Prostate gland (tissue), 2 donors: ENCODE measurements at places on chromosomes 7 and 10. TPM values are rescaled to one million over a fixed set of nuclear protein-coding genes. Genes with fewer than 3 reads are reported as not detected.

Gene PAPOLB
- total RNA-seq: not detected

- no peak for DNase-seq
Measured at GRCh38 chr10:58662314-58662713, 149.6 kb downstream of the BICC1 start.

GRCh38 chr7:101882595-101883564, 65.5 kb downstream of the CUX1 start:
- peak; percentile 97 for DNase-seq

DNA sequence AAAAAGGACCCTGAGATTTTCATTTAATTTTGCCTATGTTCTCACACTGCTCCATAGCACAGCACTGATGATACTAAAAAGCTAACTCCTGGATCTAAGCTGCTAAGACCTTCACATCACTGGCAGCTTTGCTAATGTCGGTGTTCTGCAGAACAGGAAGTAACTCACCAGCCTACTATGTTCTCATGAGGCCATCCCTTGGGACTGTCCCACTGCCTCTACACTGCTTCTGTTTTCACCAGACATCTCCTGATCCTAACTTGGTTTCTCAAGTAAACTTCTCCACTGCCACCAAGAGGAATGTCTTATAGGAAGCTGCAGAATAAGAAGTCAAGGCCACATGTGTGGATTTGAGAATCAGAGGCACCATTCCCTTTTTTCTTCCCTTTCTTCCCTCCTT, 15.1 kb downstream of the HTR7 start:
- no peak for DNase-seq

DNA sequence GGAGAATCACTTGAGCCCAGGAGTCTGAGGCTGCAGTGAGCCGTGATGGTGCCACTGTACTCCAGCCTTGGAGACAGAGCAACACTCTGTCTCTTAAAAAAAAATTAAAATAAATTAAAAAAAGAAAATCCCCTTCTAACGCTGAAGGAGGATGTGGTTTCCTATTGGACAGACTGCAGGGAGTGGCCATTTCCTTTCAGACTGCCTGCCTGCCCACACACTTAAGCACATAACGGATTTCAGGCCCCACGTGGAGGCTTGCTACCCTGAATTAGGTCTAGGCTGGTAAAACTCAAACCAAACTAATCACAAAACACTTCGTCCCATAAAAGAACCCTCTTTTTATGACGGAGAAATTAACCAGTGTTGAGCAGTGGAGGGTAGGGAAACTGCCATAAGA, 34.0 kb downstream of the GATA3 start:
- DNase-seq: no peak

DNA sequence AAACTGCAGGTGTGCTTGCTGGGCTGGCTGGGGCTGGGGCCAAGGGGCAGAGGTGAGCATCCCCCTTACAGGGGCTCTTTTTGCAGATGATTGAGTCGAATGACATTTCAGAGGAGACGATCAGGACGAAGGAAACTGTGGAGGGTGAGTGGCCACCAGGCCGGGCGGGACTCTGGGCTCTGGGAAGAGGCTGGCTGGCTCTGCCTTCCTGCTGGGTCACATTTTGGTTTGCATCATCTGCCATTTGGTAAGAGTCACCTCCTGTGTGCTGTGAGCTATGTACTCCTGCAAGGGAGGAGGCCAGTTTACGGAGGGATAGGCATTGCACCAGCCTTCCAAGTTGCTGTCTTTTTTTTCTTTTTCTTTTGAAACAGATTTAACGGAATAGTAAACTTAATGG, 73.0 kb upstream of the GTF2IRD1 start:
- DNase-seq: no peak

GRCh38 chr10:74051736-74052342, 53.9 kb downstream of the VCL start:
- no peak for DNase-seq

GRCh38 chr10:27601503-27601902, 97.4 kb downstream of the RAB18 start:
- DNase-seq: no peak

- no peak for DNase-seq
Measured at GRCh38 chr10:86294346-86295265, 72.0 kb downstream of the GRID1 start.

DNA sequence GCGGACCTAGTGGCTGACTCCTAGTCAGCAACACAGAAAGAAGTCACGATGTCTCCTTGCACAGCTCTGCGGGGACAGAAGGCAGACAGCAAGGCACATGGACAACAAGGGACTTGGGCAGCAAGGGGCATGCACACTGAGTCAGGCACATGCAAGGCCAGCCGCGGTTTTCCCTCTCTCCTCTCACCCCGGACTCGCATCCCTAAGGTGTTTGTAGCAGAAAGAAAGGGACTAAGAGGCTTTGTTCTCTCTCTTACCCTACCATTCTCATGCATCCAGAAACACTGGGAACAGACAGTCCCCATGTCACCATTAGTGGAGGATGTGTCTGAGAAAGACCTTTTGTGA, 193.3 kb upstream of the PHF14 start:
- no peak for DNase-seq

GRCh38 chr7:37408291-37409228, 40.1 kb downstream of the ELMO1 start:
- no peak for DNase-seq

DNA sequence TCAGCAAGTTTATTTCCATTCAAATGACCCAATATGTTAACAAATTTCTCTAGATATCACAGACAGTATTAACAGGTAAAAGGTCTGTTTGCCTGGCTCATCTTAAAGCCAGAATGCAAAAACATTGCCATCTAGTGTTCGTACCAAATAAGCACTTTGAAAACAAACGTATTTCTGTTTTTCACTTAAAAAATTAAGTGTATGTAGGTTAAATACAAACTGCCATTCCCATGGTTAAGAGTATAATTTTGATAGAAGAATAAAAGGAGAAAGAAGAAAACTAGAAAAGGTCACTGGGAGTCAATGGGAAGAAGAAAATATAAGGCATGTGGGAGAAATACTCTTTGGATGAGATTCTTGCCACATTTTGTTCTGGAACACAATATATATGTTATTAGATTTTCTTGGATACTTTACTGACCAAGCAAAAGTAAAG, 51.0 kb downstream of the ORC5 start:
- DNase-seq: no peak

DNA sequence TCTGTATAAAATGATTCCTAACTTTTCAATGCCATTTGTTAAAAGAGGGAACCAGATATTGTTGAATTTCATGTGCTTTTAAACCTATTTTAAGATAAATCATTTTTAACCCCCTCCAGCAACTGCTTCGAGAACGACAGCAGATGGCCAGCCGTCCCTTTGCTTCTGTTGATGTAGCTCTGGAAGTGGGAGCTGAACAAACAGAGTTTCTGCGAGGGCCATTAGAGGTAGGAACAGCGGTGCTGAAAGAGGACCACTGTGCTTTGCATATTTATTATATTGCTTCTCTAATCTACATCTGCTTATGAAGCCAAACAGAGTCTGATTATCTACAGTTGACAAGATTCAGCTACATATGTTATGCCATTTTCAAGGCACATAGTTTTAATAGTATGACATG, 545.9 kb downstream of the GFRA1 start:
- DNase-seq: no peak

DNA sequence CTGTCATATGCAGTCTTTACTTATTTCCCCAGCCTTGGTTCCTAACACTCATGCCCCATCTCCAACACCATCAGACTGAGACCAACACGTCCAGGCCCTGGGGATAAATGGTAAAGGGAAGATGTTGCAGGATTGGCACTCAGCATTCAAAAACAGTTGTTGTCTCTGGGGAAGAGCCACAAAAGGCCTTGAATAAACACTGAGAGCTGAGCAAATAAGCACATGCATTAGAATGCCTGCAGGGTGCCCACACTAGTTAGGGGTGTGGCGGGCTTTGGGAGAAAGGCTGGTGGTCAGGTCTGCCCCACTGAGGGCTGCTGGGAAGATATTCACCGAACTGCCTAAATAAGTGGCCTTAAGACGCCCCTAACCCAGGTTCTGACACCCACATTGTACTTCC, 391.0 kb downstream of the GFRA1 start:
- no peak for DNase-seq

Gene TWIST1
- total RNA-seq: 1.6 TPM

DNA sequence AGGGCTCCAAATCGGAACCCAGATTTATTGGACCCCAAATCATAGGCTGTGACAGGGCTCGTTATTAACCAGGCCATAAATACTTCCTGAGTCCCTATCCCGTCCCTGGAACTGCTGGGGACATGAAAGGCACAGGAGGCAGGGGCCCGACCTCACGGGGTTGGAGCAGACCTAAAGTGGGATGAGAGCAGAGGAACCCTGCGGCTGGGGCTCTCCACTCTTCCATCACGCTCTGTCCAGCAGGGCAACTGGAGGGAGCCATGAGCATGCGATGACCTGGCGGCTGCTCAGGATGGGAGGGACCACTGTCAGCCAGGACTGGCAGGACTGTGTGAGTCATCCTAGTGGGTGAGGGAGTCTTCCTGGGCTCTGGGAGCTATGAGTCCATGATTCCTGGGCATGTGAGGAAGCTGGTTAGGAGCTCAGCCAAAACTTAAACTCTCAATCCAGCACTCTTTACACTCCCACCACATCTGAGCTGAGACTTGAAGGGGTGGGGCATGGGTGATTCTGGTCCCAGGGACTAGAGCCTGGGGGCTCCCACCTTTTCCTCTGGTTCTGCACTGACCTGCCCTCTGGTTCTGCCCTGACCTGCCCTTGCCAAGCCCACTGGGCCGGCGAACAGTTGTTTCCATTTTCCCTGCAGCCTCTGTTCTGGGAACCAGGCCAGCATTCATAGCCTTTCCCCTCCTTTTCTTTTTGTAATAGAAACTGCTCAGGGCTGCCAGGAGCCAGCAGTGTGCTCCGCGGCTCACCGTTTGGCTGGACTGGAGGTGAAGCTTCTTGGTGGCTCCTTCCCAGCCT, 47.1 kb downstream of the SYPL1 start:
- DNase-seq: peak; percentile 90

- DNase-seq: no peak
Measured at GRCh38 chr7:145497911-145498525, 618.6 kb upstream of the CNTNAP2 start.

DNA sequence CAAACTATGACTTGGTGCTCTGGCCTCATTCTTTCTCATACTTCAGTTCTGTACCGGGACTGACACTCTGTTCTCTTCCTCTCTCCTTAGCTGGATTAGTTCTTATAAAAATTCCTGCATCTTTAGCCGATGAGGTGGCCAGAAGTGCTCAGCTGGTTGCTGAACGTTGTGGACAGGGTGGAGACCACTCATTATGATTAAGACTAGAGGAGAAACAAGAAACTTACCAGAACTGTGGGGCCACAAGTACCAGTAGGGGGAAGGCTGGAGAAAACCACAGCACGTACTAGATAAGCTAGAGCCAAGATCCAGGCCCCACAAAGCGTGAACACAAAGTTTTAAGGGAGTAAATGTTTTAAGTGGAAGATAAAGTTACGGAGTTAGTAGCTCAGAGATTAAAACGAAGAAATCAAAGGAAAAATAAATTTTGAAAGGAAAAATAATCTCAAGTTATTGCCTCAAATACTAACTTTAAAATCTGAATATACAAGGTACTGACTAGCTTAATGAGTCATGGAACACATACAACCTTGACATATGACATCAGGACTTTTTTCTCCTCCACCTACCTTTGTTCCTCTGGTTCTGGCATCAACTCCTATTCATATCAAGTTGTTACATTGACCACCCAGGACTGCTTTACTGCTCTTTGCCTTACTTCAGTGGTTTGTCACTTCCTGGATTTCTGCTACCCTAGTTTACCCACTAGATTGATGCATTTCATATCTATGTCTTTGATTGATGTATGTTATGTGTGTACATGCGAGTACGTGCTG, 469.0 kb downstream of the TFEC start:
- DNase-seq: no peak

DNA sequence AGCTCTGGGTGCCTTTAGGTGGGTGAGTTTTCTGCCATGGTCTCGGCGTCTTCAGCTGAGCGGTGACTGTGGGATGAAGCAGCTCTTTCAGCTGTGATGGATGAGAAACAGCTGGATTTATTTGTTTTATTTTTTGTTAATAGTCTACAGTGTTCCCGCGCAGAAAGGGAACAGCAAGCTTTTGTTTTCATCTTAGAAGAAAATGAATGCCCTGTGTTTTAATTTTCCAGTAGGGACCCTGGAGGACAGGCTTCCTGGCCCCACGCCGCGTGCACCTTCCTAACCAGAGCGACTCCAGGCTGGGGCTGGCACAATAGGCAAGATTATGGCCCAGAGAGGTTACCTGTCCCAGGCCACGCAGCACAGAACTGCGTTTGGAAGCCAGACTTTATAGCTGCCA, 57.6 kb downstream of the GTF2IRD1 start:
- DNase-seq: no peak

DNA sequence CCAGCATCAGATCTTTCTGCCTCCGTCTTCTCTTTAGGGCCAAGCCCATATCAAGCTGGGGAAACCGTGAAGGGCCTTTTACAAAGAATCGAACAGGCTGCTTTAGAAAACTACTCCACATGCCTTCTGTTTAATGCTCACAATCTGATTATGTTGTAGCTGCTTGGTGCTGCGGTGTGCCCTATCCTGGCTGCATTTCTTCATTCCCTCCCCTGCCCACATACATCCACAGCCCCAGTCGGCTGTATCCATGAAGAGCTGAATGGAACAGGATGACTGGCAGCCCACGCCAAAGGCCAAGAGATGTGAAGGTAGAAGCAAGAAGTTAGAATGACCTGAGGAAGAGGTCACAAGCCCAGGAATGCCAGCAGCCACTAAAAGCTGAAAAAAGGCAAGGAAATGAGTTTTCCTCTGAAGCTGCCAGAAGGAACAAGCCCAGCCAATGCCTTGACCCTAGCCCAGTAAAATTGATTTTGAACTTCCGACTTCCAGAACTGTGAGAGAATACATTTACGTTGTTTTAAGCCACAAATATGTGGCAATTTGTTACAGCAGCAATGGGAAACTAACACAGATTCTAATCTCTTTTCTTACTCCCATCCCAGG, 22.2 kb downstream of the TAS2R41 start:
- DNase-seq: no peak
